ENCODE measurements at places on chromosomes 1 and 21. TPM values are rescaled to one million over a fixed set of nuclear protein-coding genes. Genes with fewer than 3 reads are reported as not detected.

- no peak overlapping the region for H3K27ac ChIP-seq
- H3K36me3 ChIP-seq, result peaks cover 57% of the 10 kb centered on the region
- H3K4me1 ChIP-seq, result peaks cover 16% of the 10 kb centered on the region
- no peaks in the 10 kb centered on the region for H3K27me3 ChIP-seq
- no peak for DNase-seq
- no peak overlapping the region for H3K4me3 ChIP-seq
Measured at GRCh38 chr1:211978596-211978995, 56.8 kb downstream of the INTS7 start.

DNA sequence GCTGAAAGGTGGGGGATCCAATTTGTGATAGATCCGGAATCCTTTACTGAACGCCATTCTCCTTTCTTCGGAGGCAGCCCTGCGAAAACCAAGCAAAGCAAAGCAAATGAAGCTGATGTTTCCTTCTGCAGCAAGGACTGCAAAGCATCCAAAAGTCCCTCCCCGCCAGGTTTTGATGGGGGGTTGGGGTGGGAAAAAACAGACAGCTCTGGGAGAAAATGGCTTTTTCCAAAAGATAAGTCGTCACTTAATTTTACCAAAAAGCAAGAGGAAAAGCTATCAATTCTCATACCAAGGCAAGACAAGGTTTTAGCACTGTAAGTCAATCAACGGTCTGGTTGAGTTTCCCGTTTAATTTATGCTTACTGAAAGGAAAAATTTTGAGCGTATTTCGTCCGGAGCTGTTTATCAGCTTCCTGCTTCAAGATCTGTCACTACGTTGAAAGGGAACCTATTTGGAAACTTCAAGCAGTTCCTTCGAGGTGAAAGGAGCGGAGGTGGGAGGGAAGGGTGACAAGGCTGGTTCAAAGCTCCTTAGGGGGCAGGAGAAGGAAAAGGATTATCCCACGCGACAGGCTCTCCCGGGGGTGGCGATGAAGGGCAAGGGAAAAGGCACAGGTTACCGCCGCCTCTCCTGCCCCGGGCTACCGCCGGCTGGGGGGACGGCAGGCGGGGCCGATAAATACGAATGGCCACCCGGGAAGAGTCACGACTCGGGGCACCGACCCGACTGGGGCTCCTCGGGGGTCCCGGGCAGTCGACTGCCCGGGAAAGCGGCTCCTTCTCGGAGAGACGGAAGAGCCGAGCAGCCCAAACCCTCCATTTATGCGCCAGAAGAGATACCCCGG lies 750 bp downstream of the SYNJ1 start:
- no peaks in the 10 kb centered on the region for H3K36me3 ChIP-seq
- H3K27ac ChIP-seq, result peak overlapping the region; percentile 95
- DNase-seq, result peak; percentile 18
- H3K4me3 ChIP-seq, result peak overlapping the region; percentile 94

DNA sequence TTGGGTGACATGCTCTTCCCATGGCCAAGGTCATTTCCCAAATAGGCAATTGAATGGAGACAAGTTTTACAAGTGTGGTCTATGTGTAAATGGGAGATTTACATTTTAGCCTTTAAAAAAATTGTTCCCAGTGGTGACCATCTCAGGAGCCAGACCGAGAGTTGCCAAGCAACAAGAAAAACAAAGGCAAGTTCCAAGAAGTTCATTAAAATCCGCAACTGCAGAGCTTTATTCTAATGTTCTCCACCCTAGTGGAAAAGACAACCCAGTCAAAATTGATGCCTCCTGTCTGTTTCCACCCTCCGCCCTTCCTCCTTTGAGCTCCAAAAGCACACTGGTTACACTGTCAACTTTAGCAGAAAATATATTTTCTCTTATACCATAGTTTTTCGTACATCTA lies 33.2 kb upstream of the CD55 start:
- H3K36me3 ChIP-seq, result no peaks in the 10 kb centered on the region
- DNase-seq, result no peak
- no peaks in the 10 kb centered on the region for H3K27me3 ChIP-seq
- no peak overlapping the region for H3K27ac ChIP-seq
- H3K4me3 ChIP-seq, result no peak overlapping the region
- peaks cover 12% of the 10 kb centered on the region for H3K4me1 ChIP-seq

HEYL gene
- 21.2 TPM for total RNA-seq

DNA sequence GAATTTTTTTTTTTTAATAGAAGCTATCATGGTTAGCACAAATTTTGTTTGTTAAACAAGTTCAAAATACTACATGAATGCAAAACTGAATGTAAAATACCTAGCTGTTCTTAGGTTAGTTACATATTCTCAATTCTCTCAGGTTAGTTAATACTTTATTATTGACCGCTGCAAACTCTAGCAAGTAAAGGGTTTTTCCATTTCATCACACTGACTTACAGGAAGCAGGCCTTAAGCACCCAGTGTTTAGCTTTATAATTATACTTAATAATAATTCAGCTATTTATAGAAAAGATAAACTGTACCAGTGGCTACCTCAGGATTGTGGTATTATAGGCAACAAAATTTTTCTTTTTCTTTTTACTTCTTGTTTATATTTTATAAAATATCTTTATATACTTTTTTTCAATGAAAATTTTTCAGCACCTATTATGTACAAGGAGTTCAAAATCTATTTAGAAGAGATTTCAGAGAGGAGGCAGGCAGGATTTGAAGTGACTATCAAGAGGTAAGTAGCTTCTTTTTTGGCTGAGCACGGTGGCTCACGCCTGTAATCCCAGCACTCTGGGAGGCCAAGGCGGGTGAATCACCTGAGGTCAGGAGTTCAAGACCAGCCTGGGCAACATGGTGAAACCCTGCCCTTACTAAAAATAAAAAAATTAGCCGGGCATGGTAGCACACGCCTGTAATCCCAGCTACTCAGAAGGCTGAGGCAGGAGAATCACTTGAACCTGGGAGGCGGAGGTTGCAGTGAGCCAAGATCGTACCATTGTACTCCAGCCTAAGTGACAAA lies 17.9 kb downstream of the PLPP3 start:
- H3K4me1 ChIP-seq, result peaks cover 96% of the 10 kb centered on the region
- H3K27me3 ChIP-seq, result no peaks in the 10 kb centered on the region
- no peak for DNase-seq
- no peaks in the 10 kb centered on the region for H3K36me3 ChIP-seq
- H3K4me3 ChIP-seq, result peak overlapping the region; percentile 29
- H3K27ac ChIP-seq, result peak overlapping the region; percentile 75

DNA sequence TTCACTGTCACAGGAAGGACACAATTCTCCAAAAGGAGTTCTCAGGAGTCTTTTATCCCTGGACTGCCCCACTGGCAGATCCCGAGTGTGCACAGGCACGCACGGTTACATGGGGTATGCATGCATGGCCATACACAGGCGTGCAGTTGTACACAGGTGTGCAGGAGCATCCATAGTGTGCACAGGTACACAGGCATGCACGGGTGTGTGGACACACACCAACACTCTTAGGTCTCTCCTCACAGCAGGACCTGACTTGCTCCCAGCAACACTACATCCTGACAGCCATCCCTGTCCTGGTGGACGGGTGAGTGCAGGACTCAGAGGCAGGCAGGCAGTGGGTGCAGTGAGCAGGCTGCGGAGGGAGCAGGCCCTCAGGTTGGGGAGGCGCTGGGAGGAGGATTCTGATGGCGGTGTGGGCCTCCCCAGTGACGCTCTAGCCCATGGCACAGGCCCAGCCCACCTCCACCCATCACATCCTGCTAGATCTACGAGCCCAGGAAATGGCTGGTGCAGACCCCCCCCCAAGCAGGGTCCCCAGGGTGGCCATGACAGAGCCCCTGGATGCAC lies 28.4 kb downstream of the SLC19A1 start:
- H3K4me1 ChIP-seq, result no peaks in the 10 kb centered on the region
- peaks cover 35% of the 10 kb centered on the region for H3K36me3 ChIP-seq
- peak; percentile 14 for DNase-seq
- H3K27ac ChIP-seq, result no peak overlapping the region

Measured in left ventricle myocardium inferior (tissue), 1 donor.